Fibroblast of the aortic adventitia (primary cell): ENCODE measurements at places on chromosomes 13 and 19.
A peak's percentile ranks its signal among the peaks of the same experiment; 100 is the strongest.

- DNase-seq = no peak
Measured at GRCh38 chr19:4568886-4569285, 9.4 kb upstream of the SEMA6B start.

DNA sequence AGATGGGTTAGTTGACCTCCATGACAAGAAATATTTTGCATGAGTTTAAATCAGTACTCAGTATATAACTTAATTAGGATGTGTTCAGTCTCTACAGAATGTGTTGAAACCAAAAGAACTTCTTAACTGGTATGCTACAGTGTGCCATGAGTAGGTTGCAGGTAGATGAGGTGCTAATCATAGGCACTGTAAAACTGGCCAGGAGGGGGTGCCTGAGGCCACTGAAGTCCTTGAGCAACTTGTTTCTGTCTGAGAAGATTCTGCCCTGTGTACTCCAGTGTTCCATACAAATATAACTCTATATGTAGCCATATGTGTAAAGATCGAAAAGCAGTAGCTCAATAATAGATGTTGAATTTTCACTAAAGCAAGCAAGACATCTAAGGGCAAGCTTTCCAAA, 549.2 kb upstream of the KLF12 start:
- peak; percentile 7 for DNase-seq

- no peak for DNase-seq
Measured at GRCh38 chr13:77422724-77423123, 95.8 kb upstream of the MYCBP2 start.

GRCh38 chr19:35903550-35904179, 1.3 kb downstream of the HCST start:
- peak; percentile 27 for DNase-seq

GRCh38 chr19:52453324-52454094, at the start of gene ZNF578:
Gene ZNF578, plus strand, starts transcription at chr19:52453553. Its CDS starts 48,293 bp downstream, at chr19:52501846.
- peak; percentile 82 for DNase-seq

- peak; percentile 20 for DNase-seq
Measured at GRCh38 chr19:48480183-48480557, 11.0 kb downstream of the CYTH2 start.

DNA sequence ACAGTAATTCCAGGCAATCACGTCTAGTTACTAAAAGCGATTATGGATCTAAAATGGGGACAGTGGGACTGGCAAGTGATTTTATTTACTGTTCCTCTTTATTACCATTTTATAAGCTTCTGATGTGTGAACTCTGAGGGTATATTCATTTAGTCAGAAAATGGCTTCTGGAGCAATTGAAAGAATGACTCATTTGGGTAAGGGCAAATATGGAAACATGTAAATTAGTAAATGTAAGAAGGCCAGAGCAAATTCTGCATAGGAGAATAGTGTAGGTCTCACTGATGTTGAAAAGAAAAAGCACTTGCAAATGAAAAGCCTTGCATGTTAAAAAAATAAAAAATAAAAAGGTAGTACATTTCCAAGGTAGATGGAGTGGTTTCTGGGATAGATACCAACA, 262.2 kb downstream of the KLF5 start:
- no peak for DNase-seq

DNA sequence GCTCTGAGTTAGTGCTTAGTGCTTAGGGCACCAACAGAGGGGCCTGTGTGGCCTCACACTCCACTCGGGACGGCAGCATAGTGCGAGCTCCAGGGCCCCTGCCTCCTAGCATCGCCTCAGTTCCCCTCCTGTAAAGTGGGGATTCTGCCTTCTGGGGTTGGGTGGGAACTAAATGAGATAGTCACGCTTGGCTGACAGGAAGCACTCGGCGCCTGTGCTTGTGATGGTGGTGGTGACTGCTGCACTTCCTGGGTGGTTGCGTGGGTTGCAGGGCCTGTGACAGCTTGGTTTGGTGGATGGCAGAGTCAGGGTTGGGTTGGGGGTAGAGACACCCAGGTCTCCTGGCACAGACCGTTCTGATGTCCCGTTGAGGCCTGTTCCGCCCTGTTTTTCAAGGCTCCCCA, 7.7 kb downstream of the PLEKHF1 start:
- no peak for DNase-seq
